ENCODE measurements at places on chromosomes 11 and 22.

GRCh38 chr11:85787168-85787567 lies 23.8 kb downstream of the SYTL2 start:
- DNase-seq, result no peak

GRCh38 chr22:37999640-38000272 lies 15.4 kb upstream of the SOX10 start:
- DNase-seq, result no peak

DNA sequence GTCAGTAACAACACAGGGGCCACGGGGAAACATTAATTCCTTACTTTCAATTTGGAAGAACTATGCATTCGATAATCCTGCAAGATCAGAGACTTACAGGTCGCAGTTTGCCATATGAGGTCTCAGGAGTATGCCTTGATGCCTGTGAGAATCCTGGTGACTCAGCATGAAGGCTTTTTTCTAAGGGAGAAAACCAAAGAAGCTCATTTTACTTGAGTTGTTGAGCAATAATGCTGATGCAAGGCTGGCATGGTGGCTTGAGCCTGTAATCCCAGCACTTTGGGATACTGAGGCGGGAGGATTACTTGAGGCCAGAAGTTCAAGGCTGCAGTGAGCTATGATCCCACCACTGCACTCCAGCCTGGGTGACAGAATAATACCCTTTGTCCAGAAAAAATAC lies 26.6 kb downstream of the ATG16L2 start:
- no peak for DNase-seq

DNA sequence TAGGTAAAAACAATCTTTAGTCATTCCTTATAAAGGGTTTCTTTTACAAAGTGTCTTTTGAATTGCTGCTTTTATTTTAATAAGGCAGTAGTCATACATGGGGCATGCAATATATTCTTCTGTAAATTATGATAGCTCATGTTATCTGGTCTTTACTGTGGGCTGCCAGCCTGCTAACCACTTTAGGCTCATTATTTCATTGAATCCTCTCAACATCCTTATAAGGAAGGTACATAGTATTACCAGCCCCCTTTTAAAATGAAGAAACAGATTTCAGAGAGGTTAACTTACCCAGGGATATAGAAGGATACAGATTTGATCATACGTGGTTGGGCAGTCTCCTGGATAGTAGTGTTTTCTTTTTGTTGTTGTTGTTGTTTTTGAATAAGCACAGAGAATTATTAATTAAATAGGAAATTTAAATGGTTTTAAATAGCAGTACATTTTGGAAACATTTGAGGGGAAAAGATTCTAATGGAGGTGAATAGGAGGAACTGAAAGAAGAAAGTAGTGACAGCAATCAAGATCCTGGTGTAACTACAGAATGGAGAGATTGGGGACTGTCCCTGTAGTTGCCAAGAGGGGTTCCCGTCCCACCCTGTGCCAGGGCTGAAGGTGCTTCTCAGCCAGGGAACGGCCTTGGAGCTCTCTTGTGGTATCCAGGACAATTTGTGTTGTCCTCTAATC lies 21.0 kb downstream of the SPECC1L start:
- no peak for DNase-seq

DNA sequence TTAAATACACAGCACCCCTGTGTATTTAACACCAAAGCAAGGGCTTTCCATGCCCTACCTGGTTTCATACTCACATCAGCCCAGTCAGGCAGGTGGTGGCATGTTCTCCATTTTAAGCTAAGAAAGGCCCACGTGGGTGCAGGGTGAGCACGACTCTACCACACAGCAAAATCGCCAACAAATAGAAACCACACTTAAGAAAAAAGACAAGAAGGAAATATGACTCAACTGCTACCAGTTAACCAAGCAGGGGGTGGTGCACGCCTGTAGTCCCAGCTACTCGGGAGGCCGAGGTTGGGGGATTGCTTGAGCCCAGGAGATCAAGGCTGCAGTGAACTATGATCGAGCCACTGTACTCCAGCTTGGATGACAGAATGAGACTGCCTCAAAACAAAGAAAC lies 35.2 kb upstream of the TFIP11 start:
- no peak for DNase-seq

DNA sequence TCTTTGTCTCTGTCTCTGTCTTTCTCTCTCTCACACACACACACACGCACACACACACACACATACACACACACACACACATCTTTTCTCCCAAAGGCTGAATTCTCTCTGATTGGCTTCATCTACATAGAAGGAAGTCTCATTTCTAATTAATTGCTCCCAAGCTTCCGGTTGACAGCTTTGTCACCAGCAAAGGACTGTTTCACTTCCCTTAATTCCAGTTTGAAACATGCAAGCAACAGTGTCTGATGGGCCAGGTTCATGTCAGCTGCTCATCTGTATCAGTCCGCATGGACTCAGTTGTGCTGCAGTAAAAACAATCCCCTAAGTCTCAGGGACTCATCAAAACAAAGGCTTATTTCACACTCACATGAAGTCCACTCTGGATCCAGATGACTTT lies 16.2 kb upstream of the PVALB start:
- DNase-seq, result no peak

DNA sequence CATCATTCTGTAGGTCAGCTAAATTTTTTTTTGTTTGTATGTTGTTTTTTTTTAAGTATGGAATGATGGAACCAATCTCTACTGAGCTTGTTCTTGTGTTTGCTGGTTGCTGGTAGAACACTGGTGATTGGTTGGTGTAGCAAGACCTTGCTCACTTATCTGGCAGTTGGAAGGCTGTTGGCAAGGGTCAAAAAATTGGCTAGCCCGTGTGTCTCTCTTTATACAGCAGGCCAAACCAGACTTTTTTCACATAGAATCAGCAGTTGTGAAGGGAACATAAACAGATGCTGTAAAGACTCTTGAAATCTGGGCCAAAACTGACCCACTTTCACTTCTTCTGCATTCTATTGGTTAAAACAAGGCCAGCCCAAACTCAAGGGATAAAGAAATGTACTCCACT lies 2026.5 kb downstream of the LRRC4C start:
- DNase-seq, result no peak

- peak; percentile 18 for DNase-seq
These were observed 40.1 kb upstream of the CARD18 start for GRCh38 chr11:105179542-105180278.

GRCh38 chr22:35686298-35686697 lies 31.4 kb upstream of the APOL5 start:
- no peak for DNase-seq

DNA sequence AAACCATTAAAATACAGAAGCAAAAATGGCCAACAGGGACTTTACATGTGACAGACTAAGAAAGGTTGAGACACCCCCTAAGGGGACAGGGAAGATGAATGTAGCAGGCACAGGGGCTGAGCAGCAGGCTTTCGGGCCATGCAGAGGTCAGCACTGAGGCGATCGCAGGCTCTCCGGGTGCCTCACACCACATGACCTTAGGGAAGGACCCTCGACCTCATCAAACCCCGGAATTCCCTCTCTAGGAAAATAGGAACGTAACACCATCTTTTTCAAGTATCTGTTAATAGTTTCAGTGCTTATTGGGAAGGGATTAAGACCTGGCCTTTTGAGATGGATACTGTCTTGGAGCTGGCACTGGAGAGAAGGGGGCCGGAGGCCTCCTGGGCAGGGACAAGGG lies 27.4 kb downstream of the OPCML start:
- no peak for DNase-seq

DNA sequence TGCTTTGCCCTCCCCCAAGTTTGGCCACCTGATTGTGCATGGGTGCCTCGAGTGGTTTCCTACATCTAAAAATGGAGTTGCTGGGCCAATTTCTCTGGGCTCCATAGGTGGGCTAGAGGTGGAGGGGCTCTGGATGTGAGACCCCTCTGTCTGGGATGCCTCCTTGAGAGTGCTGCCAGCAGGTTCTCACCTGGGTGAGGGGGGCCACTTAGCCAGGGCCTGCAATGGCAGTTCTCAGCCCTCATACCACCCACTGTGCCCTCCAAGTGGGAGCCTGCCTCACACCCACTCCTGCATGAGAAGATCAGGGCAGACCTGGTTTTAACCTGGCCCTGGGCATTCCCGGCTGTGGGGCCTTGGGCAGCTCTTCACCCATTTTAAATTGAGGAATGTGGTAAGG lies 83.9 kb downstream of the CABIN1 start:
- no peak for DNase-seq

- peak; percentile 11 for DNase-seq
These were observed 2.9 kb downstream of the POU2AF3 start for GRCh38 chr11:111301004-111301841.

DNA sequence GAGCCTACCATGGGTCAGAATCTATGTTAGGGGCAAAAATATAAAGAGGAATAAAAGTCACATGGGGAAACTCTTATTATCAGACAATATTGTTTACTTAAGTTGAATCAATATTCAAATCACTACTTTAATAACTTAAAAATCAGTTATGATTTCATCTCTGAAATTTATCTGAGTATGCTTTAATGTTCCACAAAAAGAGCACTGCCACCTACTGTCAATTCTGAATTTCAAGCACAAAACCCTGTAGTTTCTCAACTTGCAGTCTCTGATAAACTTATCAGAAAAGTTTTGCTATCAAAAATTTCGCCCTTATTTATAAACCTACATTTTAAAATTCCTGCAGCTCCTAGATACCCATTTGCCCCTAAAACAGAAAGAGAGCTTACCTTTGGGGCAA lies 47.3 kb downstream of the RDX start:
- no peak for DNase-seq

- DNase-seq, result no peak
These were observed 7.2 kb downstream of the JAML start for GRCh38 chr11:118217575-118217974.

GRCh38 chr11:64369440-64370421 lies 10.8 kb downstream of the RPS6KA4 start:
- no peak for DNase-seq

DNA sequence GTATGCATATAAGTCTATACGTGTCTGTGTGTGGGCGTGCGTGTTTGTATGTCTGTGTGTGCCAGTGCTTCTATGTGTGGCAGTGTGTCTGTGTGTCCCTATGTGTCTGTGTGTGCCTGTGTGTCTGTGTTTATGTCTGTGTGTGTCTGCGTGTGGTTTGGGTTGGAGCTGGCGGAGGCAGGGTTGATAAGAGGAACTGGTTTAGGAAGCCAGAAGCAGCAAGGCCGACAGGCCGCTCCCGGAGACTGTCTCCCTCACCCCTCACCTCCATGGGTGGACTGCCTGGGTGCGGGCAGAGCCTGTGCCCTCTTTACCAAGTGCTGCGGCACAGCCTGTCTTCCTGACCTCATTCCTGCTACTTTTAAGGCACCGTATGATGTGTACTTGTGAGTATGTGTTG lies 327.1 kb upstream of the B3GAT1 start:
- DNase-seq, result no peak

DNA sequence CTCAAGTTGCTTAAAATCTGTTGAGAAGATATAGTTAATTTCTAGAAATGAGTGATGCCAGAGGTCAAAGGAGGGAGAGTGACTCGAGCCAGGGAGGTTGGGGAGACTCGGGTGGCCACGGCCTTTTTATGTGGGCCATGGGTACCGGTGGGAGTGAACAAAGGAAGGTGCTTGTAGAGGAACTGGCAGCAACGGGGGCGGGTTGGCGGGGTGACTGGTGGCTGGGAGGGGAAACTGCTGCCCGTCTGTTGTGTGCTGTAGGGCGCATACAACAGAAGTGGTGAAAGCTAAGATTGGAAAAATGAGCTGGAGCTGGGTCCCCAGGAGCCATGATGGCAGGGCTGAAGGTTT lies 5.4 kb downstream of the DAGLA start:
- no peak for DNase-seq

Data from NCI-H1105 (cell line).